T-helper 1 cell (primary cell): ENCODE measurements at places on chromosomes 2 and 18.

DNA sequence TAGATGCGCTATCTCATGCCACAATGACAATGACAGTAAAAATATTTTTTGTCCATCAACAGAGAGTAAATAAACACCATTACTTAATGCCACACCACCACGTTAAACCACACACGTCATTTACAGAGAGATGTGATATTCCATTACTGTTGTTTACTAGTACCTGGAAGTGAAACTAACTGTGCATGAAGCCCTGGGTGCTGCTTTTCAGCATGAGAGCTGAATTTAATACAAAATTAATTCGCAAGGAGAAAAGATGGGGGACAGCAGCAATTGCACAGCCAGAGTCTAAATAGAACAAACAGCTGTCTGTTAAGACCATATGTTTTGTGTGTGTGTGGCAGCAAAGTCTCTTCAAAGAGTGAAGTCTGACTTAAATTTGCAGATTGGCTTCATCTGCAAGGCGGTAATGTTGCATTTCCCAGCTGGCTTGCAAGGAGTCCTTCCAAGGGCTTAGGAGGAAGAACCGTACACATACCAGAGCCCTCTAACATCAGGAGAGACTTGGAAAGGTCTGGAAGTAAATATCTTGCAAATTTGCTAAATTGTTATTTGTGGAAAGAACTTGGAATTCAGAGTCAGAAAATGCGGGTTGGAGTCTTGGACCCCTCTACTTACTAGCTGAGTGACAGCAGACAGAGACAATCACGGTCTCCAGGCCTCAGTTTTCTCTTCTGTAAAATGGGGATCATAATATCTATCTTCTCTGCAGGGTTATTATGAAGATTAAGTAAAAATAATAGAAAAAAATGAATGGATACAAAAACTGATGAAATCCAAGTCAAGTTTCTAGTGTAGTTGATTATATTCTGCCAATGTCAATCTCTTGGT lies 127.6 kb downstream of the ALPK2 start:
- DNase-seq = no peak

- DNase-seq = no peak
Observed at GRCh38 chr18:34352385-34353163, 127.9 kb upstream of the NOL4 start.

DNA sequence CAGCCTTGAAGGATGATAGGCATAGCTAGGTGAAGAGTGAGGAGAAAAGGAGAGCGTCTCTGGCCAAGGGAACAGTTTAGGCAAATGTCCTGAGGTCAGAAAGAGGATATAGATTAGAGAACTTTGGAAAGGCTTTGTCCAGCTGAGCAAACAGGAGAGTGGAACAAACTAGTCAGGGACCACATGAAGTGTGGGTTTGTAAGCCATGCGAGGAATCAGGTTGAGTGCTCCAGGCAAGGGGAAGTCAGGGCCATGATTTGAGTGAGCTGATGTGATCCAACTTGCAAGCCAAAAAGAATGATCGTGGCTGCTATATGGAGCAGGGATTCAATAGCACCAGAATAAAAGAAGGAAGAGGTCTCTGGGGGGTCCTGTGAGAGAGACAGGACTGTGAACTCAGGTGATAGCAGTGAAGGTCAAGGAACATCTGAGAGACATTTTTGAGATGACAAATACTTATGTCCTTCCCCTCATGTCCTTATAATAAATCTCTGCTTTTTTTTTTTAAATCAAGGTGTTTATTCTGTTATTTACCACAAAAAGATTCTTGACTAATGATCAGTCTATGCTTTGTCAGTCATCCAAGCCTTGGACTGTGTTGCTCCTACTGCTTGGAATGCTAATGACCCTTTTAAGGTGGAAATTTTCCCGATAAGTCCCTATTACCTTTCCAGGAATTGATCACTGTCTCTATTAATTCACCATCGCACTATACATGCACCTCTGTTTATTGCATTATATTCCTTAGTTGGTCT lies 472.6 kb downstream of the TXNL1 start:
- no peak for DNase-seq

GRCh38 chr2:68027959-68028358 lies 34.8 kb downstream of the C1D start:
- no peak for DNase-seq

- no peak for DNase-seq
Observed at GRCh38 chr2:236265675-236266074, 1.5 kb upstream of the ASB18 start.
